ENCODE measurements at places on chromosomes 12 and 14.

- no peak for DNase-seq
Observed at GRCh38 chr14:72677664-72678063, 216.2 kb downstream of the DPF3 start.

DNA sequence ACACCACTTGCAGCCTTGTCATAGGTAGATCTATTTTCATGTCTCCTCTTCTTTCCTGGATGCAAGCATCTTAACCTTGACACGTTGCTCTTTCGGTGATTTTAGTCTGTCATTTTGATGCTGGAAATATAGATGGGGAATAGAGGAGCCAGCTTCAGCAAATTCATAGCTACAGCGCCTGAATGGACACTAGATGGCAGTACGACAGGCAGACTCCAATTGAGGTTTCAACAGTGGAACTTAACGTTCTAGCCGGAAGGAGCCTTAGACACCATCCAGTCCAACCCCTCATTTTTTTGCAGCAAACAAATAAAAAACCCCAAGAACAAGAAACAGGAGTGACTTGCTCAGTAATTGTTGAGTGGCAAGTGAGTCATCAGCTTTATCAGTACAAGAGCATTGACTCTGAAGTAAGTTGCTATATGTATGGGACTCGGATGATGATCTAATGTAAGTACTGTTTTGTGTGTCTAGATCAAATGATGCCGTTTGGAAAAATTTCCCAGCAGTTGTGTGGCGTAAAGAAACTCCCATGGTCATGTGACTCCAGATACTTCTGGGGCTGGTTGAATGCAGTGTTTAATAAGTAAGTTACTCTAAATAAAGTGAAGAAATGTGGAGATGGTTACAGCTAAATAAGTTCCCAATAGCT is 9.0 kb downstream of the DMAC2L start:
- DNase-seq, result no peak

DNA sequence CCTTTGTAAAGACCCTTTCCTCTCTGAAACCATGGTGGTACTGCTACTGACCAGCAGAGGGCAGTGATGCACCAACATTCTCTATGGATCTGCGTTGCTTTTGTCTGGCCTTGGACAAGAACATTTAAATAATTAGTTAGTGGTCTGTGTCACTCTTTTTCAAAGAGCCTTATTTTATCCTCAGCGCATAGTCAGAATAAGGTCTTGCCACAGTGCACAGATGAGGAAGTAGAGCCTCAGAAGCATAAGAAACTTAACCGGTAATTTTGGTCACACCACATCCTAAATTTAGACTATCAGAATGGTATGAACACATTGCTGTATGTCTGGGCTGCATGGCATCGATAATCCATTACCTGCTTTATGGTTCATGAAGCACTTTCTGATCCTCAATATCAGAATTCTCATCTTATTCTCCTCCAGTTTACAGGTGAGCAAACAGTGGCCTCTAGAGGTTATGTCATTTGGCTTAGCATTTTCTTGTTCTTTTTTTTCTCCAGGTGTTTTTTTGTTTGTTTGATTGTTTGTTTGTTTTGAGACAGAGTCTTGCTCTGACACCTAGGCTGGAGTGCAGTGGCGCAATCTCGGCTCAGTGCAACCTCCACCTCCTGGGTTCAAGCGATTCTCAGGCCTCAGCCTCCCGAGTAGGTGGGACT is 23.7 kb upstream of the IFT81 start:
- no peak for DNase-seq

DNA sequence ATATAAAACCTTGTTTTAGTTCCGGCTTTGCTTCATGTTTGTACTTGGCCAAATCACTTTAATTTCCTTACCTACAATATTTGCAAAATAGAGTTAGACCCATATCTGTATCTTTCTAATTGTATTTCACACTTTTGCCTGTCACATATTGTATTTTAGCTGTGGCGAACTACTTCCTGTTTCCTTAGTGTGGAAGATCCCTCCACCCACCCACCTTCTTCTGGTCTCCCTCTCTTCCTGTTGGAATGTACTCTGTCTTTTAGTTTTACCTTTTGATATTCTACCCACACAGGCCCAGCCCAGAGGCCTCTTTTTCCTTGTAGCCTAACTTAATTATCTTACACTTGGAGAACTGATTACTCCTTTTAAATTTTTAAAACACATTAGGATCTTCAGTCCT is 78.2 kb downstream of the SCN8A start:
- no peak for DNase-seq

GRCh38 chr14:68479247-68479646 is 313.6 kb downstream of the ZFP36L1 start:
- no peak for DNase-seq

DNA sequence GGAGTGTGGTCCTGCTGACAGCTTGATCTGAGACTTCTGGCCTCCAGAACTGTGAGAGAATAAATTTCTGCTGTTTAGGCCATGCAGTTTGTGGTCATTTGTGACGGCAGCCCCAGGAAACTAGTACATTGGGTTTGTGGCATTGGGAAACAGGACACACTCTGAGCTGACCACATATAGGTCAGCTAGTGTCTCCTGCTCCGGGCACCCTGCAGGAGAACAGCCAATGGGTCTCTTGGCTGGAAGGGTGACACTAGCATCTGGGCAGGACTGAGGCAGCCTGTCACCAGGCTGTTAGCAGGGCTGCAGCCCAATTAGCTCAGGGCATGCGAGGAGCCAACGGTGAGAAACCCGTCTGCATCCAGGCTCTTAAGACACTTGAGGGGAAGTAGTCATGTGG is 83.2 kb downstream of the PITPNM2 start:
- DNase-seq, result no peak

- no peak for DNase-seq
Observed at GRCh38 chr12:120453977-120454376, 7.7 kb downstream of the GATC start.

- no peak for DNase-seq
Observed at GRCh38 chr14:32637582-32637981, 301.1 kb upstream of the NPAS3 start.
